ENCODE measurements at places on chromosomes 4 and X.
A peak's percentile ranks its signal among the peaks of the same experiment; 100 is the strongest.

DNA sequence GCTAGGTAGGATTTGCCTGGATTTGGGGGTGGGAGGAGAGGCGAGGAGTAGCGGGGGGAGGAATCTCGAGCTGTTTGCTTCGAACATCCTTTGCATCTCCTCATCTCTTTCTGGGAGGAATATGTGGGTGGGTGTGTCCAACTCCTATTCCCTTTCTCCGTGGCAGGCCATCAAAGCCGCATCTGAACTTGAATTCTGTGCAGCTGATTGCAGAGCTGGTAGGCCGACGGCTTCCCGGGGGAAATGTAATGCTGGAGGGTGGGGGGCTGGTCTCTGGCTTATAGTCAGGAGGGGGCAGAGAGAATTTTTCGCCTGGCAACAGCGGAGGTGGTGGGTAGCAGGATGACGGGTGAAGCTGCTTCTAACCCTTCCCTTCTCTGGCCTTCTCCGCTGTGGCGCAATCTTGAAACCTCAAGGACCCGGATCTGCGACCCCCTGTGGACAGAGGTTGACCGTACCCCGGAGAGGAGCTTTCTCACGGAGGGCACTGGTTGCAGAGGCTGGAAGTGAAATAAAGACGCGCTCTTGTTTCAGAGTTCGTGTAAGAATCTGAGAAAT is 628 bp downstream of the ZCCHC12 start:
- no peak for DNase-seq

GRCh38 chrX:38970845-38971244 is 169.6 kb downstream of the MID1IP1 start:
- DNase-seq: no peak

DNA sequence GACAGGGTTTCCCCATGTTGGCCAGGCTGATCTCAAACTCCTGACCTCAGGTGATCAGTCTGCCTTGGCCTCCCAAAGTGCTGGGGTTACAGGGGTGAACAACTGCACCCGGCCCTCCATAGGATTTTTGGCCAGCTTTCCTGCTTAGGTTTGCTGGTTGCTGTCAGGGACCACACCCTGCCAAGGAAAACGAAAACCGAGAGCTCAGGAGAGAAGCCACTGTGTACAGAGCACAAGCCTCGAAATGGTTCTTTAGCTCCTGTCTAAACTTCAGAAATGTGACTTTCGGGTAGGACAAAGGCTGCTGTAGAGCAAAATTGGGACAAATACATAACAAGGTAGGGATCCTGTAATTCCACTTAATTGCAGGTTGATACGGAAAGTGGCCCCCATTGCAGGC is 146.3 kb upstream of the ATP6AP2 start:
- no peak for DNase-seq

DNA sequence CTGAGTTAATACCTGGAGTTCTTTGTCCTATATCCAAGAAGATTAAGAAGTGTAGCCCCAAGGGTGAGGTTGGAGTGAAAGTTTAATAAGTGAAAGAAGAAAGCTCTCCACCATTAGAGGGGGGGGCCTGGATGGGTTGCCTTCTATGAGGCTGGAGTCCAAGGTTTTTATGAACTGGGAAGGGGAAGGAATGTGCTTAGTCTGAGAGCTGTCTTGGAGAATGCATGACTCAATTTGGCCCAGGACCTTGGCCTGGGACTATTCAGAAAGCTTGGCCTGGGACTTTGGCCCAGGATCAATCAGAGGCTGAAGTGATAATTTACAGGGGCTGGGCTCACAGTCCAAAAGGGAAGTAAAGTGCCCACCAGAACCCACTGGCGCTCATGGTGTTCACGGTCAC is 1049.0 kb upstream of the GRIA3 start:
- DNase-seq: no peak

DNA sequence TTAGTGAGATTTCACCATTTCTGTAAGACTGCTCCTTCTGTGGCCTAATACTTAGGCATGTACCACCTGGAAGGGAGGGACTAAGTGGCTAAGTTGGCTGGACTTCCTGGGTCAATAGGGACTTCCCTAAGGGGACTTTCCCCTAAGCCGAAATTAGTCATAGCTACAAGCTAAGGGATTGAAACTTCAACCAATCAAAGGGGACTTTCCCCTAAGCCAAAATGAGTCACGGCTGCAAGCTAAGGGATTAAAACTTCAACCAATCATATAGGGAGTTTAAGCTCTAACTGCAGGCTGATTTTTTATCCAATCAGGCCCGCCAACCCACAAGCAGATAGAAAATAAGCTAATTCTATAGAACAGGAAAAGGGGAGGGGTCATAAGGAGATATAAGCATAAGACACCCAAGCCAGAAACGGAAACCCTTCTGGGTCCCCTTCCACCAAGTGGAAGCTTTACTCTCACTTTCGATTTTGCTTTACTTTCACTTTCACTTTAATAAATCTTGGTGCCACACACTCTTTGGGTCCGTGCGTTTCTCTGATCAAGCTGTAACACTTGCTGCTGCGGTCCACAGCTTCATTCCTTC is 382.8 kb downstream of the KLHL4 start:
- peak; percentile 15 for DNase-seq

GRCh38 chr4:151488968-151489367 is 80.0 kb downstream of the FHIP1A start:
- no peak for DNase-seq

GRCh38 chr4:81366779-81367178 is 104.9 kb downstream of the RASGEF1B start:
- no peak for DNase-seq

DNA sequence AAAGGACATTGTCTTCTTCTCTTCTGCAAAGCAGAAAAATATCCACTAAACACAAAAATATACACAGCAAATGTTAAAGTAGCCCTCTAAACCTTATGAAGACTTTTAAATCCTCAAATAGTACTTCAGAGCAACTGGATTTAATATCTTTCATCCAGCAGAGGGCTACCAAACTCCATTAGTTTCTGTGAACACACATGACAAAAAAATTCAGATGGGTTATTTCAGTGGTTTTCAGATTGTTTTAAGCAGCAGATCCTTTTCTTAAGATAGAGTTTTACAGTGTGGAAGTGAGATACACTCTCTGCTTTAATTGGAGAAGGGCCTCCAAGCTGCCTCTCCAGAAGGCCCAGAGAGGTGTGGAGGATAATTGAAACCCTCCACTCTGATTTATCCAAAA is 56.7 kb downstream of the ANK2 start:
- no peak for DNase-seq

DNA sequence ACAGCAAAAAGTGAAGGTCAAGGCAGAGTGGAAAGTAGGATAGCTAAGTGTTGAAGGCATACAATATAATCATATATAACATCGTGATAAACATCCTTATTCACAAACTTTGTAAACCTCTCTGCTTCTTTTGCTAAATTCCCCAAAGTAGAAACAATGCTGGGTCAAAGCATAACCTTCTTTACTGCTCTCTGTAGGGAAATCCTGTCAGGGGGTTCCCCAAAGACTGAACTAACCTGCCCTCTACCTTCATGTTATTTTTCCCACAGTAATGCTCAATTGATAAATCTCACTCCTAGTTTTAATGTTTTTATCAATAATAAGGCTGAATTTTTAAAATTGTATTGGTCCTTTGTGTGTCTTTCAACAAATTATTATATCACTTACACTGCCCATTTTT is 55.7 kb downstream of the DCHS2 start:
- no peak for DNase-seq

DNA sequence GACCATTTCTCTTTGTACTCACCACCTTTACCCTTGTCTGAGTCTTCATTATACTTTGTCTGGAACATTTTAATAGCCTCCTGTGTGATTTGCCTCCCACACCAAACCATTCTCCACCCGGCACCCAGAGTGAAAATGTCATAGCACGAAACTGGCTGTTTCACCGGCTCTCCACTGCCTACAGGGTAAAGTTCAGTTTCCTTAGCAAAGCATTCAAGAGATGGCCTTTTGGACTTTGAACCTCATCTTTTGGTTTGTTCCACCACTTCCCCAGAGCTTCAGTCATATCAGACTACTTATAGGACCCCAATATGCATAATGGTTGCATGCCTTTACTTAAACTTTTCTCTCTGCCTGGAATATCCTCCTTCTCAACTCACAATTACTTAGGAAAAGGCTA is 38.3 kb downstream of the RAP2C start:
- DNase-seq: no peak

DNA sequence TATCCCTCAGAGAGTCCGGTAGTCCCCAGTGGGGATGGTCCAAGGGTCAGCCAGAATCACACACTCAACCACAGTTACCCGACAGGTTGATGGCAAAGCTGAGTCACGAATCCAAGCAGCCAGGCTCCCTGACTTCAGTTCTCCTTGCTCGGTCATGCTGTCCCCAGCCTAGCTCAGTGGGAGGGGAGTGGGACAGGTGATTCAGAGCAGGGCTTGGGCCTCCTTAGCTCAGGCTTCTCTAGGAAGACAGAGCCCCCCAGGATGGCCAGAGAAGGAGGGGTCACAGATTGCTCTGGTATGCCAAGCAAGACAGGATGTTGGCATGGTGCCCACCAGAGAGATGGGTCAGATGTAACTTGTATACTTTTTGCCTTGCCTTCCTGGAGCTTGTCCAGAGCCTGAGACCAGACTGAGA is 66.5 kb downstream of the EFNB1 start:
- DNase-seq: no peak

DNA sequence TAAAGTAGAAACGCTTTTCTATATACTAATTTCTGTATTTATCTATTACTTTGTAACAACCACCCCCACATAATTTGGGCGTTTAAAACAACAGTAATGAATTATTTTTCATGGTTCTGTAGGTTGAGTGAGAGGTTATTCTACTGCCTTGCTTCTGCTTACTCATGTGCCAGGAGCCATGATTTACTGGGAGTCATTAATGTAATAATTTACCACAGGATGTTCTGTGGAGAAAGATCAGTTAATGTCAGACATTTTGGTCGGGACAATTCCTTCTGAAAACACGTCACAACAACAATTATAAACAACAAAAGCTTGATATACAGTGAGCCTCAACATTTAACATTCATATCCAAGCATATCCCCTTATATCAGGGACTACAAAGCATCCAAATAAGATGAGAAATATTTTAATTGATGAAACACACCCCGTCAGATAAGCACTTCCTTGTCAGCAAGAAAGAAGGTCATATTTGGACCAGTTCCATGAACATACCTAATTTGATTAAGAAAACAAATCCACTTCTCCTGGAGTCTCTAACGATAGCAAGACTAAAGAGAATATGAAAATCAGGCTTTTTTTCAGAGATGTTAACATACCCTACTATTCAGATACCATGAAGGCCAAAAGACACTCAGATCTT is 238.5 kb downstream of the PRDM5 start:
- no peak for DNase-seq

DNA sequence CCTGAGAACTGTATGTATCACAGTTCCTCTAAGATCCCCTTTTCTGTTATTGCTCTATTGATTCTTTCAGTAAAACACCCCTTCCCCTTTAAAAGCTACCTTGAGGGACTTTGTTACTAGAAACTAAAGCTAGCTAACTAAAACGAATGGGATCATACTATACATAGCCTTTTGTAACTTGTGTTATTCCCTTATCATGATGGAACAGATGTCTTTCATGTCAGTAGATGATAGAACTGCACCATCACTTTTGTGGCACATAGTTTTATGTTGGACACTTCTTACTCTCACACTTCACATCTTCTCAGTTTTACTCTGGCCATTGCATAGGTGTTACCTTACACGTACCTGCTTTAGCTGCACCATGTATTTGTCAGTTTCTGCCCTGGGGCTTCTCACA is 46.6 kb upstream of the PGRMC2 start:
- DNase-seq: no peak

- DNase-seq: no peak
Measured at GRCh38 chrX:144293229-144293628, 409.4 kb downstream of the UBE2NL start.

DNA sequence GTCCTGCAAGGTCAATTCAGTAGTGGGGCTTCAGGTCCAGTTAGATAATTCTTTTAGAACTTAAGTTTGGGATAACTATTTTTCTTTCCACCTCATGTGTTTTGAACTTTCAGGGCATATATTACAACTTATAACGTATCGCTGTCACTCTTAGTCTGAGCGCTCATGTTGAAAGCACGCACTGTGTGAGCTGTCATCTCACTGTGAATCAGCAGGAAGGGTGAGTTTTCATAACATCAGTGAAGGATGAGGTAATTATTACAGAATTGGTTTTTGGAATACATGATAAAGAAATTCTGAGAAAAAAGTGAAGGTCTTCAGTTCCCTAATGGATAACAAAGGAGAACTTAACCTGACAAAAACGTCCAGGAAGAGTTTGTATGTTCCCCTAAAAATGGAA is 45.1 kb upstream of the SLC4A4 start:
- DNase-seq: no peak

- no peak for DNase-seq
Measured at GRCh38 chr4:142715727-142716126, 130.4 kb downstream of the INPP4B start.

DNA sequence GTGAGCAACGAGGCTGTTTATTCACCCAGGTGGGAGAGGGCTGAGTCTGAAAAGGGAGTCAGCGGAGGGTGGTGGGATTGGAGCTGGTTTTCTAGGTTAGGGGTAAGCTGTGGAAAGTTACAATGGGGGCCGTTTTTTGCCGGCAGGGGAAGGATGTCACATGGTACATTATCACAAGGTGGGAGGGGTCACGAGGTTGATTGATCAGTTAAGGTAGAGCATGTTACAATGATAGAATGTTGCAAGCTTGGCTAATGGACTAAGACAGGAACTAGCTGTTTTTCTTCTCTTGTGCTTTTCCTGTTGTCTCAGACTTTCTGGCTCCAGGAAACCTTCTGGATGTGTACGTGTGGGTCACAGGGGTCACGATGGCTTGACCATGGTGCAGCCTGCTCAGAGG is 536.3 kb upstream of the HTR2C start:
- DNase-seq: no peak

DNA sequence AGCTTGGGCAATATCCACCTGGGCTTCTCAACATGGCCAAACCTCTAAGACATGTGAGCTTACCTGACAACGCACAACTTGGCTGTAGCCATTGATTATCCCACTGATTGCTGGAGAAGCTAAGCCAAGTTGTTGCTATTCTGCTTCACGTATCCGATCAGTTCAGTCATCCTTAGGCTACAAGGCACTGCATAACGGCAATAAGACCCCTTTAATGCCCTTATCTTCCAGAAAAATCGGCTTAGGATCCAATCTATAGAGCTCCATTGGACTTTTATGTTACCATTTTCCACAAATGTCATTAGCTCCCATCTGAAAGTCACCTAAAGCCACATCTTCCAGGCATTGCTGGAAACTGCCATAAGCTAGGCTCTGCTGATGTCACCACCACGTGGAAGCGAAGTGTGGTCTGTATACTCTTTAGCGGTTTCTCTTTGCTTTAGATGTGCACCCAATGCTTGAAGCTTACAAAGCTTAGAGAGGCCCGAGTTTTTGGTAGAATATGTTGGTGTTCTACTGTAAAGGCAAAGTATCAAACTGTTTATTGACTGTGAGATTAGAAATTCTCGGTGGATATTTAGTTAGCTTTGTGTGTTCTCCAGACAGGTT is 163.1 kb downstream of the CPE start:
- no peak for DNase-seq

DNA sequence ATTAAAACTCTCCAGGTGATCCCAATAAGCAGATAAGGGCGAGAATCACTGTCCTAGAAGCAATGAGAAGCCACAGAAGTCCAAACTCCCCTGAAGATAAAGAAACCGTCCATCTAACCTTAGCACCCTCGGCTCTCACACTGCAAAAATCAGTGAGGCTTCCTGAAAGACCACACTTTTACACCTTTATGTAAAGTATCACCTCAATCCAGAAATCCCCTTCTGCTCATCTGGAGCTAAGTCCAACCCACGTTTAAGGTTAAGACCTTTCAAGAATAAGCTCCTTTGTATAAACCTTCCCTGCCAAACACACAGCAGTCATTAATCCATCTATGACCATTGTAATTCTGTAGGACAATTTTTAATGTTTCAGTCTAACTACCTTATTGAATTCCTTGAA is 41.7 kb downstream of the LIN54 start:
- no peak for DNase-seq

GRCh38 chr4:2599304-2599654 is 62.8 kb downstream of the FAM193A start:
- no peak for DNase-seq
